Stimulated activated CD4-positive, alpha-beta T cell treated with anti-CD3 and anti-CD28 coated beads, Interleukin-4, amount 100 ng/mL, for 24 hours (primary cell): ENCODE measurements at places on chromosomes 7 and 10.

DNA sequence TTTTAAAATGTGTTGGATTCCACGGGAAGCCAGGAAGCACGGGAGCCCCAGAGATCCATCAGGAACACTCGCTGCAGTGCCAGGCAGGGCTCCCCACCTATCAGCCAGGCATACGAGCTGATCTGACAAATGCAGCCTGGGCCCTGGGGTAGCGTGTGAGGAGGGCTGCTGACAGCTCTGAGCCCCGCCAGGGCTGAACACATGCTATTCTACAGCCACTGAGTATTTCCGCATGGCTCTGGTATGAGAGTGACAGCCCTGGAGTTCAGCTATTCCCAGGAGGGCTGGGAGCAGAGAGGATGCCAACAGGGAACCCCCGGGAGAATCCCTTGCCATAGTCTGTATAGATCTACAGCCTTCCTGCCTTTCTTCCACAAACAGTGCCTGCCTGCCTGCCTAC, 237.3 kb upstream of the ZMIZ1 start:
- DNase-seq: no peak

GRCh38 chr10:104664205-104664604, 23.1 kb downstream of the SORCS3 start:
- DNase-seq: no peak

- no peak for DNase-seq
These were observed 62.0 kb downstream of the KIAA1549 start for GRCh38 chr7:138919216-138919615.

DNA sequence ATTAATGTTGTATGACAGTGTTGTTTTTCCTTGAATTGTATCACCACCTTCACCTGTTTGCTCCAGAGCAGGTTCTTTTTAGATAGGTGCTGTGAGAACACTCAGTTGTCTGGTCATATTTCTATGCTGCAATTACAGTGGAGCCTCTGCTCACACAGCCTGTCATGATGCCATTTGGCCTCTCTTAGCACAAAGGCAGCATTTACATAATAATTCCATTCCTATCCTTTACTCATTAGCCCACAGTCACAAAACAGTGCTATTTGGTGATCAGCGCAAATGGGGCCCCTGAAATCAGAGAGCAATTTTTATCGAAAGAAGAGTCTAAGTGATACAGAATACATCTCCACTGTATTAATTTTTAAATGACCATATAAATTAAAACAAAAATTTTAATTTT, 13.8 kb upstream of the DGKI start:
- no peak for DNase-seq

- DNase-seq: no peak
These were observed 11.8 kb downstream of the ADGRA1 start for GRCh38 chr10:133099571-133099970.

- no peak for DNase-seq
These were observed 51.5 kb upstream of the DIP2C start for GRCh38 chr10:740936-741431.

- no peak for DNase-seq
These were observed 252.2 kb upstream of the HABP2 start for GRCh38 chr10:113300617-113301016.

GRCh38 chr10:70954381-70955176, 66.2 kb upstream of the PCBD1 start:
- DNase-seq: no peak

DNA sequence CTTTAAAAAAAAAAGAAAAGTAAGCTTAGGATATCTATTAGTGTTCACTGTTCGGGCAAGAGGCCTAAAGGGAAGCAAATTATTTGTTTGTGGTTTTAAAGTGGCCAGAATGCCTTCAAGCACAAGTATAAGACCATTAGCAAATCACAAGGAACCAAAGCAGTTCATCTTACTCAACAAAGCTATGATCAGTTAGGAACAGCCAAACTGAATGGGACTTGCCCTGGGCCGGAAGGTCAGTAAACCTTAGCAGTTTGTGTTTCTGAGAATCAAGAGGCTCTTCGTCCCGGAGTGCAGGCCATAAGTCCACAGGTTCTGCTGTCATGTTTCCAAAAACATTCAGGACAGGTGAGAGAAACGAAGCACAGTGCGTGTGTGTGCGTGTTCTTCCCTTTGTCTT, 4.5 kb downstream of the FBXW4 start:
- no peak for DNase-seq

DNA sequence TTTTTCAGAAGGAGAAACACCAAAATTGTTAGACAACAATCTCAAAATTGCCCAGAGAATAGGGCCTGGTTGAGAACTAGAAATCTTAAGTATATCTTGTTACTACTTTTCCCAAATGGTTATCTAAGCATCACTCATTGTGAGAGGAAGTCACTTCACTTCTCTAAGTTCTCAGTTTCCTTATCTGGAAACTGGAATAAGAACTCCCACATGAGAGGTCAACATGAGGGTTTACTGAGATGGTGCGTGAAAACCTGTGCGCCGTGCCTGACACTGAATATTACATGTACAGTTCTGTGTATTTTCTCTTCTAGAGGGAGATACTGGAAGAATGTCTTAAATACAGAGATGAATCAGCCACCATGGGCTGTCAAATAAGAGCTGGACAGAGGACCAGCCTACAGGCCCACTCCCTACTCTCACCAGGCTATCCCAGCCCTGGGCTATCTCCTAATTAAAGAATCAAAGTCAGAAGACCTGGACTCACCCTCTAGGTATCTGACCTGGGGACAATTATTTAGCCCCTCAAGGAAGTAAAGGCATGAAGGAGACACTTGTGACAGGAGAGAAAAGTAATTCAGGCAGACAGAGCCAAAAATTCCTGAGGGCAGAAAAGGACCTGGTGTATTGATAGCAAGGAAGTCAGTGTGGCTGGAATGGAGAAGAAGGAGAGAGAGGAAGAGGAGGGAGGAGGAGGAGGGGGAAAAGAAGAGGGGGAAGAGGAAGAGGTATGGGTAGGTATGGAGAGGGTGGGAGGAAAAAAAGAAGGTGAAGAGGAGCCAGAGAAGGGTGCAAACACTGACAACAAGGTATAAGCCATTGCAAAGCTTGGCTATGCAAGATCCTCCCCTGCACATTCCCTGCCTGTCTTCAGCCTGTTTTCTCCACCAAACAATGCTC, 44.9 kb downstream of the CCDC71L start:
- DNase-seq: no peak

- no peak for DNase-seq
These were observed 154.8 kb upstream of the TMEM196 start for GRCh38 chr7:19928247-19928646.

DNA sequence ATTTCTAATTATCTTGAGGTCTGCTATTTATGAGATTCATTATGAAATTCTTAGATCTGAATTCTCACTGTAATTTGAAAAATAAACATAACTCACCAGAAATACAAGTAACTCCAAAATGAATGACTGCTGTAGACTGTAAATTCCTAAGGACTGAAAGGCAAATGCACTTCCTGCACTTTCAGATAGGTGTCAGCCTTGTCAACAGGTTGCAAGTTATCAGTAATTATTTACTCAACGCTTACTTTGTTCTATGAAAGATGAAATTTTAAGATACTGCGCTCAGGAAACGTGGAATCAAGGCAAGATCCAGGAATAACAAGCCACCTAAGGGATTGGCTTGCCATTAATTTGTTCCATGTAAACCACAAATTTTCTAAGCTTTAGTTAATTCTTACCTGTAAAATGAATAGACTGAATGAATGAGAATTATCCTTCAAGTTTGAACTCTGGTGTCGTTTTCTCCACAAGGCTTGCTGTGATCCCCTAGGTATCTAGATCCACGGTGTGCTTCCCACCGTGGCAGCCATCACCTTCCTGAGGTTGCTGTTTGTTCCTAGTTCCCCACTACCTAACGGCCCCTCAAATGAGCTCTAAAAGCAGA, 12.6 kb downstream of the DHX32 start:
- peak; percentile 39 for DNase-seq

DNA sequence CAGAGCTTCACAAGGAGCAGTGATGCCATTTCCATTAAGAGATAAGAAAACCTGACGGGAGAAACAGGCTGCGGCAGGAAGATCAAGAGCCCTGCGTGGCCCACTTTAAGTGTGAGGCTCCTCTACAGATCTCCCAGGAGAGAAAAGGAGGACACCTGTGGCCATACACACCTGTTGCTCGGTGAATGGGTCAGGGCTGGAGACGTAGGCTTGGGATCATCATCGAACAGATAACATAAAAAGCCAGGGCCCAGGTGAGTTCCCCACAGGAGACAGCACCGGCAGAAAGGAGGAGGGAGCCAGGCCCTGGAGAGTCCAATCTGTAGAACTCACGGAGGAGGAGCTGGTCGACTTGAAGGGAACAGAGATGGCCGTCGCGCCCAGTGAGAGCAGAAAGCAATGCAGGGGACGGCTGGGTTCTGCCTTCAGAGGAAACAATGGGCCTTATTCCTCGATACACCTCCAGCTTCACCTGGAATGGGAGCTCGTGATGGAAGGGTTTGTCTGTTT, 556.8 kb downstream of the DNAJB6 start:
- no peak for DNase-seq

DNA sequence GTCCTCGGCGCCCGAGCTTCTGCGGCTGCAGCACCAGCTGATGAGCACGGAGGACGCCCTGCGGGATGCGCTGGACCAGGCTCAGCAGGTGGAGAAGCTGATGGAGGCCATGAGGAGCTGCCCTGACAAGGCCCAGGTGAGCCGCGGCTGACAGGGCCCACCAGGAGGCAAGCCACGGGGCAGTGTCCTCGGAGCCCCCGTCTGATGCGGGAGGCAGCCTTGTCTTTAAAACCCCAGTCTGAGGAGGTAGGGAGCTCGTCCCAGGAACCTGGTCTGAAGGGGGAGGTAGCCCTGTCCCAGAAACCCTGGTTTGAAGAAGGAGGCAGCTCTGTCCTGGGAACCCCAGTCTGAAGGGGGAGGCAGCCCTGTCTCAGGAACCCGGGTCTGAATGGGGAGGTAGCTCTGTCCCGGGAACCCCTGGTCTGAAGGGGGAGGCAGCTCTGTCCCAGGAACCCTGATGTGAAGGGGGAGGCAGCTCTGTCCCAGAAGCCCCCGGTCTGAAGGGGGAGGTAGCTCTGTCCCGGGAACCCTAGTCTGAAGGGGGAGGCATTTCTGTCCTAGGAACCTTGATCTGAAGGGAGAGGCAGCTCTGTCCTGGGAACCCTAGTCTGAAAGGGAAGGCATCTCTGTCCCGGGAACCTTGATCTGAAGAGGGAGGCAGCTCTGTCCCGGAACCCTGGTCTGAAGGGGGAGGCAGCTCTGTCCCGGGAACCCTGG, 53.1 kb upstream of the GTF2IRD1 start:
- no peak for DNase-seq

DNA sequence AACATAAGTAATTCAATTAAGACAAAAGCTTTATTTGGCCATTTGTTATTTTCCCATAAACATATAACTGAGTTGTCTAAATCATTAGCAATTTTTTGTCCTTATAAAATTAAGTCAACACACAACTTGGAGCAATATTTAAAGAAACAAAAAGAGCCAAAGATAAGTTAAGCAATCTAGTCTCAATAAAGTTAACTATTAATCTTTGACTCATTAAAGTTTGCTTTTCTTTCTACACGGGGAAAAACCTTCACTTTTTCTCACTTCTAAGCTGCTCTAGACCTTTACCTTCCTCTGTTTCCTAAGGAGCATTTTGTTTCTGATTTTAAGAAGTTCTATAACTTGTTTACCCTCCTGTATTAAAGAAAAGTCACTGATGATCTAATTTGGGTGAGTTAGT, 867.1 kb upstream of the PHF14 start:
- no peak for DNase-seq

DNA sequence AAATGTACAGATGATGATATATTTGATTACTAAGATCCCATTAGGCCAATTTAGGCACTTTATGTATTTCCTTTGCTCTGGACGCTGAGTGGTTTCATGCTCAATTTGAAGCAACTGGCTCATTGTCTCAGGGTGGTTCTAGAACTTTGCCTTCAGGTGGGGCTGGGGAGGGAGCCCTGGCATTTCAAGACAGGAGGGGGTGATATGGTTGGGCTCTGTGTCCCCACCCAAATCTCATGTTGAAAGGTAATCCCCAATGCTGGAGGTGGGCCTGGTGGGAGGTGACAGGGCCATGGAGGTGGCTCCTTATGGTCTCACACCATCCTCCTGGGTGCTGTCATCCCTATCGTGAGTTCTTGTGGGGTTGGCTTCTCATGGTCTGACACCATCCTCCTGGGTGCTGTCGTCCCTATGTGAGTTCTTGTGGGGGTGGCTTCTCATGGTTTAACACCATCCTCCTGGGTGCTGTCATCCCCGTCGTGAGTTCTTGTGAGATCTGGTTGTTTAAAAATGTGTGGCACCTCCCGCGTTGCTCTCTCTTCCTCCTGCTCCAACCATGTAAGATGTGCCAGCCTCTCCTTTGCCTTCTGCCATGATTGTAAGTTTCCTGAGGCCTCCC, 151.5 kb upstream of the KLF6 start:
- no peak for DNase-seq

- peak; percentile 75 for DNase-seq
These were observed 51.8 kb upstream of the FAM133B start for GRCh38 chr7:92641921-92642511.

DNA sequence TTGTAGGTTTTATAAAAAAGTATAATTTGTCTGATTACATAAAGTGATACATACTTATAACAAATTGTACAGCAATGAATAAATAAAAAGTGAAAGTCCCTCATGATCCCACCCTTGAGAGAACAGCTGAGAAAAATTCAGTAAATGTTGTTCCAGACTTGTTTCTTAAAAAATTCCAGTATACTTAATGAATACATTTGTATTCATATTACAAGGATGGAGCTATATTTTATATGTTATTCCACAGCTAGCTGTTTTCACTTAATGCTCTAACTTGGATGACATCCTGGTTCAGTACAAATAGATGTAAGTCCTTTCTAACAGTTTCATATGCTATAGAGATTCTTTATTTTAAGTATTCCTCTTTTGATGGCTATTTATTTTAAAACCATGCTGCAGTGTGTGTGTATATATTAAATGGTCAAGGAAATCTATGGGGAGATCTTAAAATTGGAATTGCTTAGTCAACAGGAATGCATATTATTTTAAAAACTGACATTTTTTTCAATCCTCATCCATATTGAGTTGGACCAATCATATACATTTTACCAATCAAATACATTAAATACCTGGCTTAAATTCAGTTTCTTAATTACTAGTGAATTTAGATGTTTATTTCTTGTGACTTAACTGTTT, 8.9 kb downstream of the STAMBPL1 start:
- no peak for DNase-seq

DNA sequence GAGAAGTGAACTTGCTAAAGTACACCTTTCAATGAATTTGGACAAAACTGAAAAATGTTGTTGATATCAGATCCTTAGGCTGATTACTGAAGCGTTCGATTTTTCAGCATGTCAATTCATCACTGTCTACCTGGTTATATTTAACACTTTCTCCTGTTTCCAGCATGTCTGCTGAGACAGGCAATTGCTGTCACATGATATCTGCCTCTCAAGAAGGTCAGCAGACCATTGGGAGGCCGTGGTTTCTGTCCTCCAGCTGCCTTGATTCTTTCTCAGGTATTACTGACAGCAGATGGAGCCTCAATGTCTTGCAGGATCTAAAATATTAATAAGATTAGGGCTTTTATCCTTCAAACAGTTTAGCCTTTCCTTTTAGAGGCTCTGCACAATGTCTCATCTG, 127.5 kb downstream of the SNX10 start:
- no peak for DNase-seq
